Ecto neural progenitor cell (in vitro differentiated cells): ENCODE measurements at places on chromosomes 16 and 17.

DNA sequence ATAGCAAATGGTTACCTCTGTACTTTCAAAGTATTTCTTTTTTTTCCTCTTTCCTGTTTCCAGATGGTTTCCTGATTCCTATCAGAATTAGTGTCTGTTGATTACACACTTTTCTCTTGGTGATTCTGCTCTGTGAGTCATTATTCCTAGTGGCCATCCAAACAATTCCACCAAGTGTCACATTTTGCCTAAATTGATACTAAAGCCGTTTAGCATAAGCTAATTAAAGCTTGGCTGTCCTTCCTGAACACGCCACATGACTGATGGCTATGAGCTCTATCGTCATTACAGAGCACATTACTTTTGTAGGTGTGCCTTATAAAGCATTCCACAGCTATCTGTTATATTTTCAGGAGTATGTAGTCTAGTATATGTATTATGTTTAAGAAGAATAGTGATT is 671.2 kb downstream of the CDH8 start:
- no peak for DNase-seq

DNA sequence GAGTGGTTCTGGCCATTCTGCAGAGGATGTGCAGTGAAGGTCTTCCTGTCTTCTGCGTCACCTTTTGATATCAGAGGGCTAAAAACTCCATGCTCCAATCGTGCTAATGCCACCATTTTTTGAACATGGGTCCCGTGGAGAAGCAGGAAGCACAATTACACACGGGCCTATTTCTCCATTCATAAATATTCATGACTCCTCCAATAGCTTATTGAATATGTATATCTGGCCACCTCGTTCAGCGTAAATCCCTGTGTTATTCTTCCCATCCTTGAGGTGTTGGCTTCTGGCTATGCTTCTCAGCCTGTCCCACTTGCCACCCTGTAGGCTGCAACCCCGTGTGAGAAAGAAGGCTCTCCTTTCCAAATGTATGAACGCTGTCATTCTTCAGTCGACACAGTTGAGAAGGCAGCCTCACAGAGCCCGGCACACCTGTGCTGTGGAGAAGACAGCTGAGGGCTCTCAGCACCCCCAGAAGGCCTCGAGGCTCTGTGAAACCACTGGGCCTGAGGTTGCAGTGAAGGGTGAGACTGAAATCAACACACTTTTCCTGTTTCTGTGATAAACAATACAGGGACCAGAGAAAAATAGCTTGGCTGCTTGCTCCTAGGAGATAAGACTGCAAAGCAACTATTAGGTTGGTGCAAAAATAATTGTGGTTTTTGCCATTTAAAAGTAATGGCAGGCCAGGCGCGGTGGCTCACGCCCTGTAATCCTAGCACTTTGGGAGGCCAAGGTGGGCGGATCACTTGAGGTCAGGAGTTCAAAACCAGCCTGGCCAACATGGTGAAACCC is 4.9 kb upstream of the ANKRD40CL start:
- DNase-seq, result peak; percentile 40

DNA sequence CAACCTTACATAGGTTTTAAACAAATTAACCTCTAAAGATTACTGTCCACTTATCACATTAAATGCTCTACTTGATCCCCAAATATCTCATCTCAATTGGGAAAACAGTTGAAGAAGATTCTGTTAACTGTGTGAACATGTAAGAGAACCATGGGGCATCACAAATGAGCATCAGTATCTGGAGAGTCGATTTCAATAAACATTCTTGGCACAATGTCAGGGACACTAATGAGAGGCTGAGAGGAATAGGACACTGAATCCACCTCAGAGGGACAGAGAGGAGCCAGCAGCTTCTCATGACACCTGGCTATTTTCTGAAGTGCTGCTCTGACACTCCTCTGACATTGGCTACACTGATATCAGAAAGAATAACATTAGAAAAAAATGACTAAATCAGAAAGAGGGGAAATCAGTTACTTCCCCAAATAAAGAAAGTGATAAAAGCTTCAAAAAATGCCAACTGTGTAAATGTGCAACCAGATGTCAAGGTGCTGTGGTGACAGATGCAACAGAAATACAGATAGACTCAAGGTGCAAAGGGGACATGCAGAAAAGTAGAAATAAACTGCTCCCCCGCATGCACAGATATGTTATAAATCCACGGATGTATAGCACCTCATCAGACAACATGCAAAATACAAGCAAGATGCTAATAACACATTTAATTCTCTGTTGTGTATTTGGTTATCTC is 67.4 kb downstream of the SNX11 start:
- DNase-seq, result no peak

DNA sequence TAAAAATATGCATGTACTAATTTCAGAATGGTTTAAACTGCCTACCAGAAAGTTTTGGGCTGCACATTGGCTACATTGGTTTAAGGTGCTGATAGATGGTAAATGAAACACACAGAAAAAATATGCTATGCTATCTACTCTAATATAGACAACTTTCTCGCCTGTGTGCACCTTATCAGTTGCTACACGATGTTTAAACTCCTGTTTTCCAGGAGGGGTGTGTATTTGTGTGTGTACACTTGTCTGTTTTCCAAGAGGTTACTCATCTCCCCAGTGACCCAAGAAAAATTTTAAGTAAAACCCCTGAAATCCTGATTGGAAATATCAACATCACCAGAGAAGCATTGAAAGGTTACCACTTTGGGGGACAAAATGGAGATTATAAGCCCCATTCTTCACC is 21.6 kb upstream of the PSMC5 start:
- no peak for DNase-seq

DNA sequence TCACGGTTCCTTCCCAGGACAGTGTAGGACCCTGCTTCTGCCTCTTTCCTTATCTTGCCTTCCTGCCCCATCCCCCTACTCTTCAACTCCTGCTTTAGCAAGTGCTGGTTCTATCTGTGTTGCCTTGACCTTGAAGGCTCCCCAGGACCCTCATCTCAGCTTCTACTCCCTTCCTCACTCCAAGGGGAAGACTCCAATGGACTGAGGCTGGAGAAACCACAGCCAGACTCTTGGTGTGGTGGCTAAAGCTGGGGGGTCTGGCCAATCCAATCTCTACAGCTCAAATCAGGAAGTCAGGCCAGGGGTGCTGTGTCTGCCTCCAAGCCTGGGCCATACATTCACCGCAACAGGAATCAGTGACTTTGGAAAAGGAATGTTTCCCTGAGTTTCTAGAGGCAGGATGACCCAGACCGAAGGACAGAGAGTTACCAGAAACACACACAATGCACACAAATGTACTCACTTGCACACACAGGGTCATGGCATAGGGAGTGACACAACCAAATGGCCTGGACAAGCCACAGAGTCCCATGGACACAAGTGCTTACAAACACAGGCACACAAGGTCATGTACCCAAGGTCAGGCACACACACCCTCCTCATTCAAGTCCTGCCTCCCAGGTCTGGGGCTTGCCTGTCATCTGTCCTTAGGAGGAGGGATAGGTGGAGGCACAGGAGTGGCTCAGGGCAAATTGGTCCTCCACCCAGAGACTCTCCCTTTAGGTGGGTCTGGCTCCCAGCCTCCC is 1.7 kb upstream of the HSD11B2 start:
- DNase-seq, result no peak

GRCh38 chr16:52498328-52499059 is 48.4 kb downstream of the TOX3 start:
- DNase-seq, result no peak

DNA sequence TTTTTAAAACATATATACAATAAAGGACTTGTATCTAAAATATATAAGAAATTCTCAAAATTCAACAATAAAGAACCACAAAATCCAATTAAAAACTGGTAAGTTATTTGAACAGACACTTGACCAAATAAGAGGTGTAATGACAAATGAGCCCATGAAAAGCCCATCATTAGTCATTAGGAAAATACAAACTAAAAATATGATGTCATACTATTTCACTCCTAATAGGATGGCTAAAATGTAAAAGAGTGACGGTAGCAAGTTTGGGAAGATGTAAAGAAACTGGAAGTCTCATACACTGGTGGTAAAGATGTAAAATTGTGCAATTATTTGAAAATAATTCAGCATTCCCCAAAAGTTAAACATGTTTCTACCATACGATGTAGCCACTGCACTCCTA is 1095.3 kb upstream of the CDH8 start:
- no peak for DNase-seq

DNA sequence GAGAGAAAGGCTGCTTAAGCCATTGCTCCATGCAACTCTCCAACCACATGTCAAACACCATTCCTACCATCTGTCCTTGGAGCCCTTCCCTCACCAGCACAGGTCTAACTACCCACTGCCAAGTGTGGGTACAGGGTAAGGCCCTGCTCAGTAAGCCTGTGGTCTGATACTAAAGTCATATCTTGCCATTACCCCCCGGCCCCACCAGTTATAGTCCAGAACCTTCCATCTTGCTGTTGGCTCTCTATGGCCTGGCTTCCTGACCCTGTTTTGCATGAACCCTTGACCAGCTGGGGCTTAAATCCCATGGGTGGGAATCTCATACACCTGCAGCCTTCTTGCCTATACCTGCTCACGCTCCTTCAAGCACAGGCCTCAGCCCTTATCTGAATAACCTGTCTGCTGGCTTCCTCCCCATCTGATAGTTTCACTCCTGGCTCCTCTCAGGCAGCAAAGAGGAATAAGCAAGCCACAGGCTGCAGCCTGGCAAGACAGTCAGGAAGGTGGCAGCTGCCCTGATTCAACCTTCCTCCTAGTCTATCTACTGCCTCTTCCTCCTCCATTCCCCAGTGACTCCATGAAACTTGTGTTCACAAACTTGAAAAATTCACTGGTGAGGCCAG is 64.1 kb downstream of the ZFHX3 start:
- no peak for DNase-seq

DNA sequence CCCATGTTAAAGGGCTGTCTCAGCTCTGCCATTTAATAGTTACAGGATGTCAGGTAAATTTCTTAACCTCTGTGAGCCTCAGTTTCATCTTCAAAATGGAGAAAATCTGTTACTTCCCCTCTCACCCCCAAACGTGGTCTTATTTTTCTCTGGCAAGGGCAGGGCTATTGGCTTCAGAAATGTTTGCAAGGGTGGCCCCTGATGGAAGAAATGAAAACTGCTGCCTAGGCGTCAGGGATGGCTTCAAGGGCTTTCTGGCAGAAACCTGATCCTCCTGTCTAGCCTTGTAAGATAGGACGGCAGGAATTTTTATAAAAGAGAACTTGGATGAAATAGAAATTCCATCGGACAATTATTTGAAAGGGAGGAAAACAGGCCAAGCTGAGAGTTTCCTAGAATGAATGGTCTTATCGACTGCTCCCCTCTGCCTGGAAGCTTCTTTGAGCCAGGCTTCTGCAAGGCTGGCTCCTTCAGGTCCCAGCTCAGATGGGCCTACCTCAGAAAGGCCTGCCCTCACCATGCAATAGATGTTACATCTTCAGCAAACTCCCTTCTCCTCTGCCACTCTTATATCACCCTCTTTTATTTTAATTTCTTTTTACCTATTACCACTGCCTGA is 43.0 kb upstream of the TANGO6 start:
- DNase-seq, result peak; percentile 74

- no peak for DNase-seq
These were observed 7.6 kb downstream of the ZFPM1 start for GRCh38 chr16:88460496-88461330.

- no peak for DNase-seq
These were observed 53.8 kb downstream of the PDPK1 start for GRCh38 chr16:2591476-2592240.

GRCh38 chr17:61768405-61768804 is 94.9 kb downstream of the BRIP1 start:
- DNase-seq, result no peak

DNA sequence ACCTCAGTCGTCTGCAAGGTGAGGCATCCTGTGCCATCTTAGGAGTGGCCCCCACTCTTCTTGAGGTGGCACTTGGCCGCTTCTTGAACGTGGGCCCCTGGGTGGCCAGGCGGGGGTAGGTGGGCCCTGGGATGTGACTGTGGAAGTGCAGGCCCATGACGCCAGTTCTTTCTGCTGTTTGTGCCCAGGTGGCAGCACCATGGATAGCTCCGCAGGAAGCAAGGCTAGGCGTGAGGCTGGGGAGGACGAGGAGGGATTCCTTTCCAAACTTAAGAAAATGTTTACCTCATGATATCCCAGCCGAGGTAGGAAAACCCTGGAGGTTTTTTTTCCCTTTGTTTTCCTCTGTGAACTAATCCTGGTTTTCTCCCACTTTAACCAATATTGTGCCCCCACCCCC is 19.8 kb downstream of the NMRAL1 start:
- DNase-seq, result no peak

DNA sequence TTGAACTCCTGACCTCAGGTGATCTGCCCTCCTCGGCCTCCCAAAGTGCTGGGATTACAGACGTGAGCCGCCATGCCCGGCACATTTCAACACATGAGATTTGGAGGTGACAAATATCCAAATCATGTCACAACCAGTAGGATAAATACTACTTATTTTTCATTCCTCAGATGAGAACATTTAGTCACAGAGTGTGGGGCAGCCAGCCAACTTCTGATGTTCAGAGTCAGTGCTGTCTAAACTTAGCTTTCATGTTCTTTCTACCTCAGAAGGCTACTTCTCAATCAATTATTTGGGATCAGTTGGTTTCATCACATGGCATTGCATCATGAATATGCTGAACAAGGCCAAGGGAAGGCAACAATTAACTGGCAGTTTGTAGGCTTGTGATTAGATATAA is 134.5 kb downstream of the CDH13 start:
- no peak for DNase-seq

- no peak for DNase-seq
These were observed 8.5 kb downstream of the ZNF469 start for GRCh38 chr16:88391144-88391850.

- DNase-seq, result peak; percentile 79
These were observed 521 bp downstream of the GGA2 start for GRCh38 chr16:23509782-23510163.

DNA sequence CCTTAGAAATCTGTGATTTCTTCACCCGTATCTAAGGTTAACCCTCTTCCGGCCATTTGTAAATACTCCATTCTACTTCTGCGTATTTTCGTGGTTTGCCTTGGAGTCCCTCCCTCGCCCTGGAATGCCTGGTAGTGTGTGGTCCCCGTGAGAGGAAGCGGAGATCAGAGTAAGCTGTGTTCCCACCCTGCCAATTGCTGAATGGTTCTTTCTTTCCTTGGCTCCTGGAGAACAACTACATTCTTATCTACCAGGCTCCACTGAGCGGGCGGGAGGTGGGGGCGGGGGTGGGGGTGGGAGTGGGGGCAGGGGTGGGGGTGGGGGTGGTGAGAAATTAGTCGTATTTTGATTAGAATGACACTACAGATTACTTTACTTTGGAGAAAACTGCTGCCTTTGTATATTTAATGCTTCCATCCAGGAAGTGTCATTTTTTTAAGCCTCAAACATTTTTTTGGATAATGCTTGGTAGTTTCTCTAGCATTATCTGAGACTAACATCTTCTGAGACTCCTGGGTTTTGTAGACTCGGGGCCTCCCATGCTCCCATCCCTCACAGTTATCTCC is 20.9 kb upstream of the FASN start:
- DNase-seq, result no peak

- DNase-seq, result no peak
These were observed 15.0 kb upstream of the PRSS27 start for GRCh38 chr16:2734844-2735515.
